ENCODE measurements at places on chromosomes 6 and 20. TPM values are rescaled to one million over a fixed set of nuclear protein-coding genes. Genes with fewer than 3 reads are reported as not detected.

- DNase-seq, result no peak
Observed at GRCh38 chr20:30286157-30286556, 971.3 kb upstream of the DEFB115 start.

GRCh38 chr6:157877149-157877548 is 54.1 kb downstream of the SNX9 start:
- no peak for DNase-seq

- no peak for DNase-seq
Observed at GRCh38 chr6:558959-559358, 97.9 kb downstream of the HUS1B start.

DNA sequence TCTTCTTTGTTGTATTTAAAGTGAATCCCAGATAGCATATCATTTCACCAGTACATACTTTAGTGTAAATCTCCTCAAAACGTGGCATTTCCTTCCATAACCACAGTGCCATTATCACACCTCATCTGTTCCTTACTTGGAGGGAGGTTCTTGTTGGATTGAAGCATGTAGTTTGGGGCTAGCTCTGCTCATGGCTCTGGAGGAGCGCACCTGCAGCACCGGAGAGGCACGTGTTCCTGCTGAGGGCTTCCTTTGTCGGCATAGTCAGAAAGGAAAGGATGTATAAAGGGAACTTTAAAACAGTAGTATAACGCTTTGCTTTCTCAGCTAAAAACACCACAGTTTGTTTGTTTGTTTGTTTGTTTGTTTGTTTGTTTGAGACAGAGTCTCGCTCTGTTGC is 121.7 kb upstream of the TMEM181 start:
- DNase-seq, result no peak

DNA sequence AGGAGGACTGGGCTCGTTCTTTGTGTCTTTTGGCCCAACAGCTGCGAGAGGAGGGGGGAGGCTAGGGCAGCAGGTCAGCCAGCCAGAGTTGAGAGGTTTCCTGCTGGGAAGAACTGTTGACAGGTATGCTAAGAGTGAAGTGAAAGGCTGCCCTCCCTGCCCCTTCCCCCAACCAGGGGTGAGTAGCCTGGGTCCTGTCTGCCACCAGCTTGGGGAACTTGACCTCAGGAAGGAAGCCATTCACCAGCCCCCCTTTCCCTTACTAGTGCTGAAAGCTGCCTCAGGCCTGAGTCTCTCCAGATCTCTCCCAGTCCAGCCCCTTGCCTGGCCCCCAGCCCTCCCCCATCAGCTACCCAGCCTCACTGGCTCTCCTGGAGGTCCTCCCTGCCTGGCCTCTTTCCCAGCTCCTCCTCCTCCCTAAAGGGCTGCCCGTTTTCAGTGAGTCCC is 20.7 kb upstream of the ZNF76 start:
- no peak for DNase-seq

GRCh38 chr6:23870496-23870895 is 255.5 kb upstream of the NRSN1 start:
- no peak for DNase-seq

- DNase-seq, result no peak
Observed at GRCh38 chr6:154230910-154231595, 125.5 kb downstream of the IPCEF1 start.

- no peak for DNase-seq
Observed at GRCh38 chr20:41275301-41275731, 42.2 kb downstream of the ZHX3 start.

DNA sequence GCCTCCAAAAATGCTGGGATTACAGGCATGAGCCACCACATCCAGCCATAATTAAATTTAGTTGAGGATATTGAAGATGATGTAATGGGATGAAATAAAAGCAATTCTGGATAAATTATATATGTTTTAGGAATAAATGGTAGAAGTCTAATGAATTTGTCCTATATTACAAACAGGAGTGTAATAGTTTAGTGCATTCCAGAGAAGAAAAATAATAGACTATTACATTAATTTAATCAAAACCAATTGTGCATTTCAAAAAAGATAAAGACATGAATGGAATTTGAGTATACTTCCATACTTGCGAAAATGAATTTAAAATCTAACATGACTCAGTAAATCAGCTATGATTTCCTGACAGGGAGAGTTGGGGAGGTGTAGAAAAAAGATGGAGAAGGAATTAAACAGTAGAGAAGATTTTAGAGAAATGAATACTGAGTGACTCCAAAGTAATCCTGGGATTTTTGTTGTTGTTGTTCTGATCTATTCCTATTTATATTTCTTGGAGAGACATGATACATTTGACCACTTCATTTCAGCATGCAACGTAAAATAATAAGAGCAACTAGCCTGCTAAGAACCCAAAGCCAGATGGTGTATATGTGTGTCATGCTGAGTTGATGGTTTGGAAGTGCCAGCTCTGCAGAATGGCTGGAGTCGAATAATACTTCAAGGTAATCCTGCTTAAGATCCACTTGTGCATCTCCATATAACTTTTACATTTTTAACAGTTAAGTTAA is 67.4 kb downstream of the AIG1 start:
- no peak for DNase-seq

DNA sequence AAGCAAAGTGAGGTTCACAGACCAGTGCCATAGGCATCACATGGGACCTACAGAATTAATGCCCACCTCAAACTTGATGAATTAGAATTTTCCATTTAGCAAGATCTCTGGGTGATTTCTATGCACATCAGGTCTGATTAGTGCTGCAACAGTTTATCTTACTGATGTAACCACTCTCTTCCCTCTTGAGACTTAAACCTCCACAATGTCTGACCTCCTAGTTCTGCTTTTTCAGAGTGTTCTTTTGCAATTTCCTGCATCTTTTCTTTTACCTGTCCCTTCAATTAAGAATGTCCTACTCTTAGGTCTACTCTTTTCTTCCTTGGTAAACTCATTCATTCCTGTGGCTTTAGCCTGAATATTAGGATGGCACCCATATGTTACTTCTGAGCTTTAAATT is 615.3 kb downstream of the TFAP2A start:
- DNase-seq, result no peak

DNA sequence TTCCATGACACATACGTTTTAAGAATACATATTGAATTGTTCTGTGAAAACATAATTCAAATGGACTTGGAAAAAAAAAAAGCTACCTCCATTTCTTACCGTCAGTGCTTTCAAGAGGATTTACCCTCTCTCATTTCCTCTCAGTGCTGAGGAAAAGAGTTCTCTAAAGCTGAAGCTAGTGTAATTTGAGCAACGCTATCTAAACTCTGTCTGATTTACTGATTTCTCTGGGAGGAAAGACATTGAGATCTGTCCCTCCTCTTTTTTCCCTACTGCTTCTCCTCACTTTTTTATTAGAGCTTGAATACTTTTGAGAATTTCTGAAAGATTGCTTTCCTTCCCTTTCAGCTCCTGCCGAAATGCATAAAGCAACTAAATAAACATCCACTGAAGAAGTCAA is 41.2 kb upstream of the GRIK2 start:
- DNase-seq, result peak; percentile 35

DNA sequence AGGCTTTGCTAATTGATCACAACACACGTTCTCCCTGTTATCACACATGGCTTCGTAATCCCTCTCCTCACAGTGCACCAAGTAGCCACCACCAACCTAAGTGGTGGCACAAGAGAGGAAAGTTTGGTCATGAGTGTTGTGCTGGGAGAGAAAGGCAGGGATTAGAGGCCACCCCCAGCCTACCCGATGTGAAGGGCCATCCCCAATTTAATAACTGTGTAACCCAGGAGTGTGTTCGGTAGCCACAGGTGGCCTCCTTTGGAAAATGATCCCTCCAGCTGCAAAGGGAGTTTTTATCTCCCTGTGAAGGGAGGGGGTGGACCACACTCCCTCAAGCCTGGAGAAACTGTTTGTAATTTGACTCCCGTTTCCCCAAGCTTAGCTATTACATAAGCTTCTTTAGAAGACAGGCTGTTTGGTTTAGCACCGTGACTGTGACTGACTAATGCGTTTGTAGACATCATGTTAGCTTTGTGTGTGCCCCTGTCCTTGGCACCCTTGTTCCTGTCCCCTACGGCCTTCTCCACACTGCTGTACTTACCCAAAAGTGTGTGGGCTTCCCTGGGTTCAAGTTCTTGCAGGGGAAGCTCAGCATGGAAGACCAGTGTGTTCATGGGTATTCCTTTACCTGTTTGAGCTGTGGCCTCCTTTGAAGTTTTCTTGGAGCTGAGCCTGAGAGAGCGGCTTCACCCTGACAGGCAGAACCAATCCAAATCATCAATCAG is 20.6 kb downstream of the PPP1R16B start:
- peak; percentile 76 for DNase-seq

DNA sequence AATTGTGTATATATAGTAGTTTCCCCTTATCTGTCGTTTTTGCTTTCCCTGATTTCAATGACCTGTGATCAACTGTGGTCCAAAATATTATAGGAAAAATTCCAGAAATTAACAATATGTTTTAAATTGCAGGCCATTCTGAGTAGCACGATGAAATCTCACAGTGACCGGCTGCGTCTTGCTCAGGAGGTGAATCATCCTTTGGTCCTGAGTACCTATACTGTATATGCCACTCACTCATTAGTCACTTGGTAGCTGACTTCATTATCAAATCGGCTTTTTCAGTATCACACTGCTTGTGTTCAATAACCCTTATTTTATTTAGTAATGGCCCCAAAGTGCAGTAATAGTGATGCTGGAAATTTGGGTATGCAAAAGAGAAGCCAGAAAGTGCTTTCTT is 728.3 kb upstream of the EYS start:
- DNase-seq, result no peak

- DNase-seq, result no peak
Observed at GRCh38 chr20:18901980-18902737, 88.6 kb downstream of the SCP2D1 start.

DNA sequence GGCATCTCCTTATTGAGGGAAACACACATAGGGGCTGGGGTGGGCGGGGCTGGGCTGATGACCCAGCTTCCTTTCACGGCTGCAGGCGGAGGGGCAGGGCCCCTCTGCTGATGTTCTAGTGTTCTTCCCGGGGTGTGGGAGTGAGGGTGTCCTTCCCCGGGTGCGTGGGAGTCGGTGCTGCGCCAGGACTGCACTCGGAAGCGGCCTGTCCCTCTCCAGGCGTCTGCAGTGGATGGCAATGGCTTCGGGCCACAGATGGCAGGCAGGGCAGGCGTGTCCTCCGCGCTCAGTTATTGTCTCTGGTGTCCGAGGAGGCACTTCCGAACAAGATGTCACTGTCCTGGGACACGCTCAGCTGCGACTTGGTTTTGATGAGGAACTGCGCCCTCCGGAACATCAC is 19.2 kb downstream of the KCNG1 start:
- peak; percentile 46 for DNase-seq

GRCh38 chr6:28638787-28639430 is 113.2 kb downstream of the GPX5 start:
- no peak for DNase-seq

GRCh38 chr20:42567409-42567808 is 622.3 kb downstream of the PTPRT start:
- DNase-seq, result no peak

DNA sequence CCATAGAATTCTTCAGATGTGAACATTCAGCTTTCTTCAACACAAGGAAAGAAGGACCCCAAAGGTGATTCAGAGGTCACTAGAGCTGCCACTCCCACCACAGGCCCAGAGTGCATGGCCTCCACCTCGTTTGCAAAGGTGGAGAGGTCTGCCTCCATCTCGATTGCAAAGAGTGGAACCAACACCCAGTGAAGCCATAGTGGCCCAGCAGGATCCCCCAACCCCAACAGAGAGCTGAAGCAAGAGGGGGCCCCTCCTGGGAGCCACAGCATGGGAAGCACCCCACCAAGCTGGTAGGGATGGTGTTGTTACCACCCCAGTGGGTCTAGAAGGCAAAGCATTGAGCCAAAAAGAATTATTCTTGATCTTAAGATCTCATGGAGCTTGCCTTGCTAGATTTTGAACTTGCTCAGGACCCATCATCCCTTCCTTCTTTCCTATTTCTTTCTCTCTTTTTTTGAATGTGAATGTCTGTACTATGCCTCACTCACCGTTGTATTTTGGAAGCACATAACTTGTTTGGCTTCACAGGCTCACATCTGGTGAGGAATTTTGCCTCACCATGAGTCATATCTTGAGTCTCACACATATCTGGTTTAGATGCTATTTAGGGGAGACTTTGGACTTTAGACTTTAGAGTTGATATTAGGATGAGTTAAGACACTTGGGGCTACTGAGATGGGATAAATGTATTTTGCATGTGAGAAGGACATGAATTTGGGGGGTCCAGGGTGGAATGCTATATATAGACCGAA is 119.2 kb downstream of the ANKRD60 start:
- DNase-seq, result no peak

DNA sequence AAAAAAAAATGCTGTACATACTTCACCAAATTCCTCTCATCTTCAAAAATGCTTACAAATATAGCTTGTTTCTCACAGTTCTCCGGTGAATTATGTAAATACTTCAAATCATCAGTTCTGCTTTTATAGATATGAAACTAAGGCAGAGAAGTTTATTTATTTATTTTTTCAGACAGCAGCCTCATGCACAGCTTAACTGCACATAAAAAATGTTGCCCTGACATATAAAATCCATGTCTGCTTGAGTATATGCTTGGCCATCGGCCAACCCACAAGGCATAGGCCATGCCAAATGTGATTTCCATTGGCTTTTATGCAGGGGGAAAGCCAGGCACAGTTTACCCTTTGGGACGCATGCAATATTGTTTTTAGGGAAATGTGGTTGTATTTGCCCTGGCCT is 57.3 kb upstream of the PHACTR2 start:
- DNase-seq, result no peak

The PEDS1 gene
- polyA plus RNA-seq, result 20.7 TPM

The TCP11 gene
- 1.9 TPM for polyA plus RNA-seq

The PNLDC1 gene
- polyA plus RNA-seq, result 0.07 TPM

The CST5 gene
- polyA plus RNA-seq, result 0.18 TPM

The SYCP2 gene
- 10.7 TPM for polyA plus RNA-seq

The NRSN1 gene
- 1.1 TPM for polyA plus RNA-seq

The TPMT gene
- 25.7 TPM for polyA plus RNA-seq

The C6orf163 gene
- 7.8 TPM for polyA plus RNA-seq

The DEFB127 gene
- polyA plus RNA-seq, result not detected

The PHACTR2 gene
- polyA plus RNA-seq, result 42.4 TPM

The ANKRD6 gene
- polyA plus RNA-seq, result 36.5 TPM
